ENCODE measurements at places on chromosomes 16 and 17.

GRCh38 chr17:4724650-4725049, 6.6 kb upstream of the MED11 start:
- DNase-seq = no peak

DNA sequence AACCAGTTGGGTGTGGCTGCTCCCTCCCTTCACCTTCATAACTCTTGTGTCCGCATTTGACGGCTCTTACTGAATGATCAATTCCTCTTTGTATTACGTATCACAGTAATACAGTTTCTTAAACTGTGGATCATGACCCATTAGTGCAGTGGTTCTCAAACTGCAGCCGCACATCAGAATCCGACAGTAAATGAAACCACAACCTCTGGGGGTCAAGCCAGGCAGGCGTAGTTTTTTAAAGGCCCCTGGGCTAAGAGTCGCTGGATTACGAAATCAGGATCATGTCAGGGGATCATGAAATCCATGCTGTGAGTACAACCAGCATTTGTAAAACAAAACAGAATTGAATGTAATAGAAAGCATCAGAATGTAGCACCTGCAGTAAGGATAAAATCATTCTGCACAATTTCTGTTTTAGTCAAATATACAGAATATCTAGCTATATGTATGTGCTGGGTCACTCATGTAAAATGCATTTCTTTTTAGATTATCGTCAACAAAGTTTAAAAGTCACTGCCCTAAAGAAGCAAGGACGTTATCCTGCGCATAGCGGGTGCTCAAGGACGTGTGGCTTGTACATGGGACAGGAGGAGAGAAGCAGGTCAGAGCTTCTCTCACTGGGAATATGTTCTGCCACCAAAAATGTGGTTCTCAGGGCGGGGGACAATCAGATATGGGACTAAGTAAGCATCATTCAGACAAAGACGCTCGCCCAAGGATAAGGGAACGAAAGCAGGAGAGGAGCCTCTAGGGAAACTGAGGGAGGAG, 113.1 kb downstream of the ZFHX3 start:
- DNase-seq = peak; percentile 73

GRCh38 chr17:73772107-73772705, 128.0 kb upstream of the SDK2 start:
- peak; percentile 19 for DNase-seq

DNA sequence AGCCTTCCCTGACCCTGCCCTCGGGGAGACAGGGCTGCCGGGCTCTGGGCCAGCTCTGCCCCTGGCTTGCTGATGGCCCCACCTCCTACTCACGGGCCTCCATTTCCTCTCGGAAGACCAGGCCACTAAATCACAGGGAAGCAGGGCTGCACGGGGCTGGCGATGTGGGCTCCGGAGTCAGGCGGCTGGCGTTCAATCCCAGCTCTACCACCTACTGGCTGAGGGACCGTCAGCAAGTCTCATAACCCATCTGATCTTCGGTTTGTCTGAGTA, 113.4 kb downstream of the AMFR start:
- DNase-seq = no peak

GRCh38 chr17:57312242-57312641, 55.9 kb downstream of the MSI2 start:
- DNase-seq = no peak

- peak; percentile 64 for DNase-seq
These were observed 71.6 kb upstream of the CREBBP start for GRCh38 chr16:3951861-3952736.

DNA sequence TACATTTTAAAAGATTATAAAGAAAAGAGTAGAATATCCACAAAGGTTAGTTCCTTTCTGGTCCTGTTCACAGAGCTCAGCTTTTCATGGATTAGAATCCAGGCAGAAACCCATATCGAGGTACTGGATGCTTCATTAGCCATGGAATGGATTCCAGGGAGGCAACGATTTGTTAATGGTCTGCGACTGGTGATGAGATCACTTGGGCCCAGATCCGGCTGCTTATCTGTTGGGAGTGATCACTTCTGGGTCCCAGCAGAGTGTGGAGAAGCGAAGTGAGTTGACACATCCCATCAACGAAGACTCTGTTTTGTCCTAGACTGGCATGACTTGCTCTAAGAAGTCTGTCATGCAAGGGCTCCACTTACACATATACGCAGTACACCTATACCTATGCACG, 165.8 kb downstream of the MAF start:
- DNase-seq = no peak

DNA sequence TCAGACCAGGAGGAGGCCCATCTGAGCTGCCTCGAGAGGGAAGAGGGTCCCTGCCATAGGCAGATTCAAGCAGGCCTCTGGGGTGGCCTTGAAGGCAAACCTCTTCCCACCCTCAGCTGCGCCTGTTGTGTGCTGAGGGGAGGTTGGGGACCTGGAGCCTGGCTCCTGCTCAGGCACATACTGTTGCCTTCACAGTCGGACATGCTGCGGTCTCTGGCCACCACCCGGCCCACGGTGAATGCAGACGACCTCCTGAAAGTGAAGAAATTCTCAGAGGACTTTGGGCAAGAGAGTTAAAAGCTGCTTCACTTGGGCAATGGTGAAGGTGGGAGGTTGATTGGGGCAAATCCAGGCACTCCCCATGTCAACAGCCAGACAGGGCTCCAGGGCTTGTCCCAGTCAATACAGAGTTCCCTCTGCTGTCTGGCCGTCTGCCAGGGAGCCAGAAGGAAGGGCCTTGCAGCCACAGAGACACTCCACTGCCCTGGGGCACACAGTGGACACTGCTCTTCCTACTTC, 6.3 kb downstream of the PDF start:
- no peak for DNase-seq
